Activated CD4-positive, alpha-beta T cell treated with anti-CD3 and anti-CD28 coated beads, Interleukin-2, amount 50 U/mL, for 24 hours (primary cell): ENCODE measurements at places on chromosomes 13 and 19.

DNA sequence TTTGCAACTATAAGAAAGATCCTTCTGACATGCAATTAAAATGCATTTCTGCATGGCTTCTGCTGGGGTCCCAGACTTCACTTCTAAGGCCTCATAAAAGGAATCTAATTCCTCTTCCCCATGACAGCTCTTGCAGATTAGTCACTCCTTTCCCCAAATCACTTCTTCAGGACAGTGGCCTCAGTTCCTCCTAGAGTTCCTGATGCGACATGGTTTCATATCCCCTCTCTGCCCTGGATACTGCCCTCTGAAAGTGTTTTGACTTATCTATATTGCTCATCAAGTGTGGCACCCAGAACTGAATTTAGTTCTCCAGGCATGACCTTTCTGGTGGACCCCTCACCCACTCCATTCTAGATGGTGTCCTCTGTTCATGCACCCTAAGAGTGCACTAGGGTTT is 238.1 kb downstream of the FOXO1 start:
- DNase-seq, result no peak

DNA sequence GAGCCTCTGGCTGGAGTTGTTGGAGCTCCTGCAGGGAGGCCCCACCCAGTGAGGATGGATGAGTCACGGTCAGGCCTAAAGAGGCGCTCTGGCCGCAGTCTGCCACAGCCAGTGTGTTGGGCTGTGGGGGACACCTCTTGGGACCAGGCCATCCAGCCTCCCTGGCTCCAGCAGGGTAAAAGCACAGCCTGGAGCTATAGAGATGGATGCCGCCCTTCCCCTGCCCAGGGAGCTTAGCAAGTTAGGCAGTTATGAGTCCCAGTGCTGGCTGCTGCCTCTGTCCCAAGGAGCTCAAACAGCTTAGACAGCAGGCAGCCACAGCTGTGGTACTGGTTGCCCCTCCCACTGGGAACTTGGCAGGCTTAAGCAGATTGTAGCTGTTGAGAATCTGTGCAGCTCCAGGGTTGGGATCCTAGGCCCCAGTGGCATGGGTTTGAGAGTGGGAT is 100.9 kb downstream of the NDFIP2 start:
- no peak for DNase-seq

DNA sequence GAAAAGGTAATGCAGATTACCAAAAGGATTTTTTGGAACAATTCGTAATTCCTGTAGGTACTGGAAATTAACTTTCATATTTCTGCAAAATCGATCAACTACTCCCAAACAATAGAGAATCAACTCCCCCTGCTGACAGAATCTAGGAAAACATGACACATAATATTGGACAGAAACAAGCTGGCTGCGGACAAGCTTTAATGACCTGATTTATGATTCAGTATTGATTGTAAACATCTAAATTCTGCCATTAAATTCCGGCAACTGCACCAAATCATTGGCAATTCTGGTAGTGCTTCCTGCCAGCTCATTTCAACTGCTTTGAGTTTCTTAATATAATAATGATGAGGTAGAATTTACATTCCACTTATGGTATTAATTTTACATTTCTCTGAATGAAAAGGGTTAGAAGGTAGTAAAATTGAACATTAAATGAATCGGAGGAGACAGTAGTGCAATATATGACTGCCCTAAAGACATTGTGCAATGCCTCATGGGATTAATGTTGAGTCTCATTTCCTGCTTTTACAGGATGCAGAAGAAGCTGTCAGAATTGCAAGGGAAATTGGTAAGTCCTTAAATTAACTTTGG is 146.5 kb downstream of the PCCA start:
- peak; percentile 35 for DNase-seq

DNA sequence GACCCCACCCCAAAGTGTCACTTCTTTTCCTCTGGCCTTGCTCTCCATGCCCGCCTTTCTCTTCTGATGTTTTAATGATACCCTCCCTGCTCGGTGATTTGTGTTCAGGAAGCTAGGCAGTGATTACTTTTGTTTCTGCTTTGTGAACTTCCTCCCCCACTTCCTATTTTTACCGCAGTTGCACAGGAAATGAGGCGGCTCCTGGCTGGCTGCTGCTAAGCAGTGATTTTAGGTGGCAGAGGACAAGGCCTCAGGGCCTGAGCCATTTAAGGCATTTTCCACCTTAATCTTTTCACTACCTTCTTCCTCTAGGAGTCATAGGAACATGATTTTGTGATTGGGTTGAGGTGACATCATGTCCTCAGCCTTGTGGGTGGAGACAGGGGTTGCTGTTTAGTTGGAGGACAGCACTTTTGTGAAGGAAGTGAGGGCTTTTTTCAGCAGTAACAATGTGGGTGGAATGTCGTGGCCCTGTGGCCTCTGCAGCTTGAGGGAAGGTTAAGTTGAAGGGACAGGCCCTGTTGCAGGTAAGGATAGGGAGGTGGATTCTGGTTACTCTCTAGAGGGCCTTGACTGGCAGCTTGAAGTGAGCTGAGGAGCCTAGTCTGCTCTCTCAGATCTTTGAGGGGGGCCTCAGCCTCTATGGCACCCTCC is 15.7 kb downstream of the GARRE1 start:
- peak; percentile 26 for DNase-seq

- DNase-seq, result no peak
These were observed 44.8 kb downstream of the MBNL2 start for GRCh38 chr13:97266772-97267417.

DNA sequence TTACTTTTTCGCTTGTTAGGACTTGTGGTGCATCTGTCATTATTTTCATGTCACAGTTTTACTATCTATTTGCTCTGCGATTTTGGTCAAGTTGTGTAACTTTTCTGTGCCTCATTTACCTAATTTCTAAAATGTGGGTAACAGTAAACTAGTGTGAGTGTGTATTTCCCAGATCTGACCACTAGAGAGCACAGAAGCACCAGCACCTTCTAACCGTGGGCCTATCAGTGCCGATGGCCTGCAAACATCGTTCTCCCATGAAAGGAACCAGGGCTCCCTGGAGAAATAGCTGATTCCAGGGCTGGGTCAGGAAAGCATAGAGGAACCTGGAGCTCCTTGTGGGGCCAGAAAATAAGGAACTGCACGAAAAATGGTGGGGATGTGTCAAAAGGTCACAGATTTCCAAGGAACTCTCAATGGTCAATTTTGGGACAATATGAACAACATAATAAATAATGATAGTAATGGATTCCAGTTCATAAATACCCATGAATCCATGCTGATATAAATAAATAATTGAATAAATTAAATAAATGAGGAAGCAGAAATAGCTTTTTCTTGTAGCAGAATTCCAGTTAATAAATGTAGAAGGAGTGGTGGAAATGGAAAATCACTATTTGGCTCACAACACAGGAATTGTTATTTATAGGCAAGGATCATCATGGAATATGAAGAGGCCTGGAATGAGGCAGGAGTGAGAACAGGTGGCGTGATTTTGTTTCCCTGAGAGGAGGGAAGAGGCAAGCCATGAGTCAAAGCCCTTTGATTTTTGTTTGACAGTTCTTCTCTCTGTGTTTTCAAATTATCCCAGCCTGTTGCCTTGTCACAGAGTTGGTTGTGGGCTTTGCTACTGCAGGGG is 31.1 kb downstream of the CEACAM8 start:
- peak; percentile 8 for DNase-seq

DNA sequence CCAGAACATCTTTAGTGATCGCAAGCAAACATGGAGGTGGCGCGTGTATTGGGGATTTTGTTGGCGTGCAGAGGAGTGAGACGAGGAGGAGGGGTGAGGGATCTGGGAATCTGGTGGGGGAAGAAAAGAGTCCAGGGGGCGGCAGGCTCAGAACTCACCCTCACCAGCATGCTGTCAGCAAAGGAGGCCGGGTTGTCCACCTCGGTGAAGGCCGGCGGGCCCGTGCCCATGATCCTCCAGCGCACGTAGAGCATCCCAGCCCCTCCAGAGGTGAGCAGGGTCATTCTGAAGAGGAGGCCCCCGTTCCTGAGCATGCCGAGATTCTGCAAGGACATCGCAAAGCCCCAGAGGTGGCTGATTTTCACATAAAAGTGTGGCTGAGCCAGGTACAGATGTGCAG is 37.2 kb downstream of the TMTC4 start:
- DNase-seq, result no peak

DNA sequence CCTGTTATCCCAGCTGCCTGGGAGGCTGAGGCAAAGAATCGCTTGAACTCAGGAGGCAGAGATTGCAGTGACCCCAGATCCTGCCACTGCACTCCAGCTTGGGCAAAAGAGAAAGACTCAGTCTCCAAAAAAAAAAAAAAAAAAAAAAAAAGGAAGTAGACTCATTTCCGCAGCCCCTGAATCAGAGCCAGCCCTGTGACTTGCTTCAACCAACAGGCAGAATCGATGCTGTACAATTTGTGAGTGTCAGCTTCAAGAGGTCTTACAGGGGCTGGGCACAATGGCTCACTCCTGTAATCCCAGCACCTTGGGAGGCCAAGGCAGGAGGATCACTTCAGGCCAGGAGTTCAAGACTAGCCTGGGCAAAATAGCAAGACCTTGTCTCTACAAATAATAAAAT is 12.8 kb downstream of the ANKRD27 start:
- DNase-seq, result no peak

DNA sequence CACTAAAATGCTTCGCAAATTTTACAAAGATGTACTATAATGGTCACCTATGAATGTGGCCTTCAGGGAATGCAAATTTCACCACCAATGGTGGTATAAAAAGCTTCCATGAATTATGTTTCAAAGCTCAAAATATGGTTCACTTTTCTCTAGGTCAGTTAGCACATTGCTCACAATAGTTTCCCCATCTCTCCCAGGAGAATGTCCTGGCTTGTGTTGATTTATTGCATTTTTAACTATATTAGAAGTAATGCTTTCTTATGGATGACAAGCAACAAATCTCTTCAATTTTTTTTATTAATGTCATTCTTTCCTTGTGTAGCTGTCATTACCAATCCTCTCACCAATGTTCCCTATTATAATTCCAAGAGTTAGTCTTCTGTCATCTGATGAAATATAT is 621.2 kb downstream of the TBC1D4 start:
- DNase-seq, result no peak

- DNase-seq, result peak; percentile 60
These were observed 9.5 kb downstream of the GPX4 start for GRCh38 chr19:1113030-1113985.

DNA sequence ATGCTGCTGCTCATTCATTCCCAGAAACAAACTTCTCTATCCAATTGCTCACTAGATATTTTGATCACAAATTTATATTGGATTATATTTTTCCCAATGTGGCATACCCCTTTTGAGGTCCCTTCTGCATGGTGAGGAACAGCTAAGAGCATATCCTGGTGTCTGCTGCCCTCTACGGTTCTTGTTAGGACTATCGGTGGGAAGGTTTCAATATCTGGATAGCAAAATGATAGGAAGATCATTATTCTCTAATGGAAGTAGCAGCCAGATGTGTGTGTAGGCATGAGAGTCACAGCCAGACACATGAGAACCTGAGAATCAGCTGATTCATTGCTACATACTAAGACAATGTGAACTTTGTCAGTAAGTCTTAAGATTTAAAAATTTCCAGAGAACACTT is 1422.4 kb upstream of the MIR17HG start:
- no peak for DNase-seq
